Activated CD4-positive, alpha-beta memory T cell treated with anti-CD3 and anti-CD28 coated beads, Interleukin-2, amount 10 ng/mL, durations not matched to agents 7 days and 5 days (primary cell): ENCODE measurements at places on chromosomes 3 and 15.

GRCh38 chr15:44811337-44811736, 75.0 kb downstream of the TRIM69 start:
- DNase-seq: no peak

DNA sequence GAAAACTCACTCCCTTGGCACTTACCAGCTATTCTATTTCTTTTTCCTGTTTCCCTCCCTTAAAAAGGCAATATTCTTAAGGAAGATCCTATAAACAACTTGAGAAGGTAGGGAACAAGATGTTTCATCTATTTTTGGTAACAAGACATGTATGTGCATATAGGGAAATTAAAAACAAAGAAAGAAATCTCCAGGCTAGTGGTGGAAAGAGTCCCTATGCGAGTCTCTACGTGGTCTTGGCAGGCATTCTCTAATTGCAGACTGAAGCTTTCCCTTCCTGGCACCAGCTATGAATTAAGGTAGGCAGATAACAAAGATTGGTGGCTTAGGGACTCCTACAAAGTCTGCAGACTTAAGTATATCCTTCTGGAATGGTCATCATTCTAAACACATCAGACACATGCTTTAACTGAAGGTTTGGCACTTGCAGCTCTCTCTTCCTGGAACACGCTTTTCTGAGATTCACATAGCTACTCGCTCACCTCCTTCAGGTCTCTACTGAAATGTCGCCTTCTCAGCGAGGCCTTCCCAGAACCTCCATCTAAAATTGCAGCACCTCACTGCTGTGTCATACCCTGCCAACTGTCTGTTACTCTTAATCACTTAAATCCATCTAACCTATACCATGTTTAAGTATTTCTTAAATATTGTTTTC, 336.0 kb downstream of the VGLL3 start:
- DNase-seq: no peak

DNA sequence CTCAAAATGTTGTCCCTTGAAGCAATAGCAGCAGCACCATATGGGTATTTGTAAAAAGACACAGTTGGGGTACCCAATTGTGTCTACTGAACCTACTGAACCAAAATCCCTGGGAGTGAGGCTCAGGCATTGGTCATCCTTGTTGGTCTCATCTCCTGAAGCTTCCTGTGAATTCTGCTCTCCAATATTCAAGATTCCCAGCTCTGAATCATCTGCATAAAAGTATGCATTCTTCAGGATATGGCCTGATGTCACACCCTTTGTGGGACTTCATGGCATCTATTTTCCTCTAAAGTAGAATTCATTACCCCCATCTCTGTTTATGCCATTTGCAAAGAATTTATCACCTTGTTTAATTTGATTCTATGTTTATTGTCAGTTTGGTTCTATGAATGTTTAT, 13.3 kb upstream of the PTX3 start:
- DNase-seq: no peak

GRCh38 chr3:135014566-135014965, 219.5 kb downstream of the EPHB1 start:
- DNase-seq: no peak

- DNase-seq: peak; percentile 75
These were observed 15.0 kb downstream of the TIGIT start for GRCh38 chr3:114308830-114309229.

DNA sequence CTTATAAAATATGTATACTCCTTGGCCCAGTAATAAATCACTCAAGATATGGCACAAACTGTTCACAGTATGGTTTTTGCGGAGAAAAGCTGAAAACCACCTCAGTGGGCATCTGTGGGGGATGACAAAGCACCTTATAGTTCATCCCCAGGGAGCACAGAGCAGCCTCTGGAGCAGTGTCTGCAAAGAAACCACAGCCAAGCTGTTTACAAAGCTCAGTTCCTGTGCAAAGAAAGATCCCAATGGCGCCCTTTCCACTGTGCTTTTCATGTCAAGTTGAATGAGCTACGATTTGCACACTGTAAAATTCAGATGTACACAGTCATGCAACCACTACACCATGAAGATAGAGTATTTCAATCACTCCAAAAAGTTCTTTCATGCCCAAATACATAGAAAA, 2.5 kb upstream of the EFCC1 start:
- no peak for DNase-seq
